Activated naive CD8-positive, alpha-beta T cell treated with anti-CD3 and anti-CD28 coated beads, Interleukin-2, amount 10 ng/mL, durations not matched to agents 7 days and 5 days (primary cell): ENCODE measurements at places on chromosomes 5 and 9.

DNA sequence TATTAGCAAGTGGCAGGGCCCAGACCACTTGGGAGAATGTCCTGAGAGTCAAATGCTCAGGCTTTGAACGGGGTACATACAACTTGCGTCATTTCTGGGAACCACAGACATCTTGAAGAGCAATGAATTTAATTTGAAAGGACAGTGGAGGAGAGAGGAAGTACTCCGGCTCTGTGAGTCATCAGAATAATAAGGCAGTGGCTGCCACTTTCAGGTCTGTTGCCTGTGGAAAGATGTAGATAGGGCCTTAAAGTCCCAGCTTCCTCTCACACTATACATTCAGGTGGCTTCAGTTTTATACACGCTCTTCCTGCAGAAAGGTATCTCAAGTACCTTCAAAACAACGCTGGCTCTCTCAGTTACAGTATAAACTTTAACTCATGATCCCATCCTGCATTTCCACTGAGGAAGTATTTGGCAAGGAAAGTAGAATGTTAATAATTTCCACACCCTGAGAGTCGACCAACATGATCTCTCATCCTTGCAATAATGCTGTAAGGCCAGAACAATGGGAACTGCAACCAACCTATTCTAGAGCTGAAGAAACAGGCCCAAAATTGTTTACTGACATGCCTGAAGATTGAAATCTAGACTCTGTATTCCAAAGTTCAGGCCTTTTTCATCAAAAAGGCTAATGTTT is 6.8 kb upstream of the PRUNE2 start:
- DNase-seq, result no peak

DNA sequence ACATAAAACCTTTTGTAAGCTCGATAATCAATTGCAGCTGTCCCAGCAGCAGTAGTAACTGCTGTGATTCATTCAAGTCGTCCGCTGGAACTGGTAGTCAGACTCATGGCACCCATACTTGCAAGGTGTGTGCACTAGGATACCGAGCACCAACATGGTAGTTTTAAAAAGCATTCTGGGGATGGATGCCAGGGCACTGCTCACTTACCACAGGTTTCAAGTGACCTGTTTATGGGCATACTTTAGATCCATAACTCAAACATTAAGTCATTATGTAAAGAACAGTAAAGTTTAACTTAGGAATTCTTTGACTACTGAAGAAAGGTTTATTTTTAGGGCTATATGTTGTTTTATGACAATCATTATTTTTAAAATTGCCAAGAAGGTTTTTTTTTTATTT is 2277.6 kb downstream of the MAT2B start:
- DNase-seq, result no peak

DNA sequence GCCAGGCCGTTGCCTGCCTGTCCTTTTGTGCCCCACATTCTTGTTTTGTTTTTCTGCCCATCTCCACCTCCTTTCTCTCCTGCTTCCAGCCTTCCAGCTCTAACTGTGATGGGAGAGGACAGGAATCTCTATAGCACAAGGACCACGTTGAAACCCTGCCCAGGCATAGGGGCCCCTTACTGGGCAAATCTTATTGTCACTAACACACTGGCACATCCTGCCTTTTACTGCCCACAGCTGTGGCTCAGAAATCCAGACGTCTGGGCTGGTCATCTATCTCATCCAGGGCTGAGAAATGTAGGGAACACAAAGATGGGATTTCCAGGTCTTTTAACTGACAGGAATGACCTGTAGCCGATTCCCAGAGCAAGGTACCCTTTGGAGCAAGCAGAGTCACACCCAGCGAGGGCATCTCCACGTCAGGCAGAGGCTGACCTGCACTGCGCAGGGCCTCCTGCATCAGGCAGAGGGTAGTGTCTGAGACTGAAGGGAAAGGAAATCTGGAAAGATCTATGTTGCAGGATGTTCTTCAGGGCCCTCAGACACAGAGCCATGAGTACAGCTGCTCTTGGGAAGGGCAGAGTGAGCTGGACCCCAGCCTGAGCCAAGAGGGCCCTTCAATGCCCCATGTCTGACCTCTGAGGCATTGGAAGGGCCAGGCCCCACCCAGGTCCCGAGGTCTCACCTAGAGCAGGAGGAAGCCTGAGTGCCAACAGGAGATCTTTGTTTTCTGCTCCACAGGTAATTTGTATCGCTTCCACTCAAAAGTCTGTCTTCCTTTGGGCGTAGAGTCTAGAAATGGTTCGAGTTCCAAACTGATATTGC is 278.8 kb downstream of the FSTL4 start:
- DNase-seq, result no peak

GRCh38 chr5:62922191-62922590 is 343.6 kb downstream of the LRRC70 start:
- no peak for DNase-seq

GRCh38 chr9:85212209-85212608 is 529.5 kb downstream of the AGTPBP1 start:
- DNase-seq, result no peak

DNA sequence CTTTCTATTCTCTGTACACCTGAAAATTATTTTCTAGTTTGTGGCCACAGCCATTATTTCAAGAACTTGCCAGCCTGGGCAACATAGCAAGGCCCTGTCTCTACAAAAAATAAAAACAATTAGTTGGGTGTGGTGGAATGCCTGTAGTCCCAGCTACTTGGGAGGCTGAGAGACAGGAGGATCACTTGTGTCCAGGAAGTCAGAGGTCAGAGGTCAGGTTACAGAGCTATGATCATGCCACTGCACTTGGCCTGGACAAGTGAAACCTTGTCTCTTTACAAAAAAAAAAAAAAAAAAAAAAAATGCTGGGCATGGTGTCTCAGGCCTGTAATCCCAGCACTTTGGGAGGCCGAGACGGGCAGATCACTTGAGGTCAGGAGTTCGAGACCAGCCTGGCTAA is 58.3 kb downstream of the HMGCR start:
- DNase-seq, result no peak

DNA sequence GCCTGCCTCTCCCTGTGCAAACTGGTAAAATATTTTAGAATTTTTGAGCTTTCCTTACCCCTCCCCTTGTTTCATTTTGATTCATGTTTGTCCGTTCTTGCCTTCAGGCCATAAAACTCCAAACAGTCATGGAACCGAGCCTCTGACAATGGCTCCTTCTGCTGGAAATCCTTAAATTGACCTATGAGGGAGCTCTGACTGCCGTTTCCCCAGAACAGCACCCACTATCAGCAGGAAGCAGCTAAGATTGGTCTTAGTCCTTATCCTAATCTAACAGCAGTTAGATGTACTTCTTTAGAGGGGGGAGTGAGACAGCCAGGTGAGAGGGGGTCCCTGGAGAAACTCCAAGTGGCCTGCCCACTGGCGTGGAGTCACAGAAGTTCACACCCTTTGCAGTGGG is 106.7 kb downstream of the FAM174A start:
- no peak for DNase-seq

DNA sequence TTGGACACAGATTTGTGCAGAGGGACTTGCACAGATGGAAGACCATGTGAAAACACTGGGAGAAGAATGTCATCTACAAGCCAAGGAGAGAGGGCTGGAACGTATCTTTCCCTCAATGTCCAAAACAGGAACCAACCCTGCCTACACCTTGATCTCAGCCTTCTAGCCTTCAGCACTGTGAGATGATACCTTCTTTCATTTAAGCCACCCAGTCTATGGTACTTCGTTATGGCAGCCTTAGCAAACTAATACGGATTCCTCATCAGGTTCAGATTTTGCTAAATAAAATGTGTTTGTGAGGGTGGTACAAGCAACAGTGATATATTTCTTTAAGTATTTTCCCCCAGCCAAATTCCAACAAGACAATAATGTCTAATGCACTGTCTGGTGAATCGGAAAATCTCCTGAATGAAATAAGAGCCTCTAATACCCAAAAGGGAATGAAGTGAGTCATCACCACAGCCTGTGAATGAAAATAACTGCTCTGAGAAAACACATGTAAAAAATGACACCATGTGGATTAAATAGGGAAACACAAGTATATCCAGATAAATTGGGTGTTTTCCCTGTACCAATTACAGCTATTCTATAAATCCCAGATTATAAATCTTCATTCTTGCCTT is 182.8 kb upstream of the TARS1 start:
- DNase-seq, result no peak

DNA sequence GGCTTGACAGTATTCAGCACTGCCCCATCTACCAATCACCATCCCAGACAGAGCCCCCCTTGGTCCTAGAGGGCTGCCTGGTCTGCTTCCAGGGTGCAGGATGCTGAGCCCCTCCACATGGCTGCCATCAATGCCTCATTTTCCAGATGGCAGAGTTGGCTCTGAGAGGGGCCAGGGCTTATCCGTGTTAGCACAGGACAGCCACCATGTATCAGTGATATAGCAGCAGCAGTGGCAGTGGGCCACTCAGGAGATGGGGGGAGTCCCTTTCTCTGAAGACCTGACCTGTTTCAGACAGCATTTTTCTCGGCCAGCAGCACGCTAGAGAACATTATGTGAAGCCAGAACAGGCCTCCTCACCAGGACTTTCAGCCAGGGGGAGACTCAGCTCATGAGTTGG is 1.6 kb upstream of the SMIM32 start:
- no peak for DNase-seq

DNA sequence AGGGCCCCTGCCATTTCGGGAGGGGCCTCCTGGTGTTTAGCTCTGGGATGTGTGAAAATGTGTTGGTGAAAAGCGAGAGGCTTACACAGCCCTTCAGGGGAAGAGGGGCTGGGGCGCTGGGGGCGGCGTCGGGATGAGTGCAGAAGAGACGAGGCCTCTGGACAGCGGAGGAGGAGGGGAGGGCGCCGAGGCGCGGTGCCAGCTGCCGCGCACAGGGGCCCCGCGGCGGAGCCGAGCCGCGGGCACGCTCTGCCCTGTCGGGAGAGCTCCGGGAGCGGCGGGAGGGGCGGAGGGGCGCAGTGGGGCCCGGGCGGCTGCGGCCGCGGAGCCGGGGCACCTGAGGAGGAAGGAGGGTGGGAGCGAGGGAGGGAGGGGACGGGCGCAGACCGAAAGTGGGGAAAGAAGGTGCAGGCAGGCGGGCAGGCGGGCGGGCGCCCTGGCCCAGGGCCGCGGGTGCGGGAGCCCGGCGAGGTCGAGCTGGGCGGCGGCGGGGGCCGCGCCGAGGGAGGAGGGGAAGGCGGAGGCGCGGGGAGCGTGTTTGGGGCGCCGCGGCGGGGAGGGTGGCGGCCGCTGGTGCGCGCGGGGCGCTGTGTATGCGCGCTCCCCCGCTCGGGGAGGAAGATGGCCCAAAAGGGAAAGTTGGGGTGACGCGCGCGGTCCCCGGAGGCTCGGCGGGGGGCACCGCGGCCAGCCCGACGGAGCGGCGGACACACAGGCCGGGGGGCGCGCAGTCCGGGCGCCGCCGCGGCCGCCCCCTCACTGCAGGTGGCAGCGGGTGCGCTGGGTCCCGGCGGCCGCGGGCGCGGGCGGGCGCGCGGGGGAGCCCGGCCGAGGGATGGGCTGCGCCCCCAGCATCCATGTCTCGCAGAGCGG is at the start of gene PDE8B:
PDE8B (plus strand) TSS at position 590 of the 873 bp plus-strand sequence; CDS start at position 836, 246 bp downstream.
- DNase-seq, result peak; percentile 55

DNA sequence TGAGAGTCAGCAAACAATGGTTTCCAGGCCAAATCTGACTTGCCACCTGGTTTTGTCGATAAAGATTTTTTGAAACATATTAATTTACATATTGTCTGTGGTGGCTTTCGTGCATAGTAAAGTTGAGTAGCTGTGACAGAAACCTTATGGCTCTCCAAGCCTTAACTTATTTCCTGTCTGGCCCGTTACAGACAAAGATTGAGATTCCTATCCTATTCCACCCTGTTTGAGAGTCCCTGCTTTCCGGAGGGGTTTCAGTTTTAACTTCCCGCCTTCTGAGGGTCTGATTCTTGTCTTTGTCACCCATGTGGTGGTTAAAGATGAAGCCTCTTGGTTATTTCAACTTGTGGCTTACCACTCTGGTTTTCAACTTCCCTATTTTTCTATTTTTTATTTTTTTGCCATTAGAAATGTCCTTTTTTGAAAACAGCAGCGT is 11.4 kb downstream of the OTULIN start:
- DNase-seq, result no peak

- no peak for DNase-seq
Measured at GRCh38 chr5:81506378-81506777, 112.4 kb upstream of the ACOT12 start.

GRCh38 chr5:135138116-135138850 is 104.3 kb upstream of the PITX1 start:
- no peak for DNase-seq

DNA sequence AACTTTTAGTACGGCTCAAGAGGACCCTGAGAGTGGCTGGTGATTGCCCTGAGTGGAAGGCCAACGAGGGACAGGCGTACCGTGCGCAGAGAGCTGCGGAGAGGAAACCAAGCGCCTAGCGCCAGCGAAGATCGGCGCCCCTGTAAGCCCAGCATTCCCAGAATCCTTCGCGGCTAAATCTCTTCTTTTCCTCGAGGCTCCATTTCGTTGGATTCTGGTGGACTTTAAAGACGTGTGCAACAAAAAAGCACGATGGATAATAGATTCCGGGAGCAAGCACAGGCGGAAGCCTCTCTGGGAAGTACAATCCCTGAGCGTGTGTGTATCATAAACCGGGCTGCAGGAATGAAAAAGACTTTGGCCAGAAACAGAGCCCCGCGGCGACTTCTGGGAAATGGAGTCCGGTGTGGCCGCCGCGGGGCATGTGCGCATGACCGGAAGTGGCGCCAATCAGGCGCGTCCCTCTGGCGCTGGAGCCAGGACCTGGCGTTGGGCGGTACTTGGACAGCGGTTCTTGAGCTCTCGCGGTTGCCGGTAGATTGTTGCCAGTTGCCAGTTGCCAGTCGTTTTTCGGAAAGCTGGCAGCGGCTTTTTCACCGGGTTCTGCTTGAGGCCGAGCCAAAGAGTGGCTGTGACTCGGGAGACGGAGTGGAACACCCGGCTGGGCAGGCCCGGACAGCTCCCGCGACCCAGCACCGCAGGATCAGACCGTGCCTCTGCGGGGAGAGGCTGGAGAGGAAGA is at the start of gene ZNF79:
ZNF79 (plus strand) TSS at position 449 of the 742 bp plus-strand sequence. CDS start 406 bp downstream, outside the sequence.
- DNase-seq, result peak; percentile 95

DNA sequence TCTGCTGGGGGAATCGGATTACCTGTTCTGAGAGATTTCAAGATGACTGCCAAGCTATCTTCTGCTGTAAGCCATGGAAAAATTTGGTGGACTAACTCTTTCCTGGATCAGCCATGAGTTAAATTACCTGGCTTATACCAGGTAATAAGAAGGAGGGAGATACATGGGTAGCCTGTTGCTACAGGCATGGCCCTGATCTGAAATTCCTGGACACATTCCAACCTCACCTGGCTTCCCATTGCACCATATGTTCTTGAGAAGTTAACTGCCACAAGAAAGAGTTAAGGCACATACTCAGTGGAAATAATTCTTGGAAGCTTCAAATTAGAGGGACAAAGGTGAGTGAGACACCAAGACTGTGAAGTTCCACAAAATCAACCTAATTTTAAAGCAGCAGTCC is 371.3 kb downstream of the ACTL7B start:
- DNase-seq, result no peak

DNA sequence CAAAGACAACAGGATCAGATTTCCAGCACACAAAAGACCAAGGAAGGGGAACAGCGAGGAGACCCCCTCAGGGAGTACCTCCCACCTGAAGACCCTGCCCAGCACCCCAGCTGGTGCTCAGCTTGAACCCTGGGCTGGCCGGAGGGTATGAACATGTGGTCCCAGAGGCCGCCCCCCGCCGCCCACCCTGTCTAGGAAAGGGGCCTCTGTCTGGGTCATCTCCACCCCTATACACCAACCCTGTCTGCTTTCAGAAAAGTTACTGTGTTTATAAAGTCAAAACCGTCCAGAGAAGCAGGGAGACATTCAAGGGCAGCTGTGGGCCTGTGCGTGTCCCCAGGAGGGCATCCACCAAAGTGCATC is 72.2 kb downstream of the ADAMTS2 start:
- no peak for DNase-seq
